ENCODE measurements at places on chromosomes 13 and 19. TPM values are rescaled to one million over a fixed set of nuclear protein-coding genes. Genes with fewer than 3 reads are reported as not detected.

GRCh38 chr13:37640499-37640898, 41.9 kb upstream of the POSTN start:
- DNase-seq, result no peak

DNA sequence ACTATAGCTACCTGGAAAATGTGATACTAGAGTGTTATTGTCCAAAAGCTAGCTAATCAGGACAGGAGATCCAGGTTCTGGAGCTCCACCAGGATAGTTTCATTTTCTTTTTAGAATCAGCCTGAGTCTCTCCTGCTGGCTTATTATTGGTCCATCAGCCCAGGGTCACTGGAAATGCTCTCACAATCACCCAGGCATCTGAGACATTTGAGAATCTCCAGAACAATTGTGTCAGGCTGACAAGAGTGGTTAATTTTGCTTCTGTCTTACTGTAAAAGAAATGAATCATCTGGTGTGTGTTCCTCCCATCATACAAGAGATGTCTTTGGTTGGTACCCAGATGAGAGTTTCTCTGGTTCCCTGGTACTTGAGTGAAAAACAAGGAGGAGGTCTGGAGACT, 43.6 kb upstream of the ZNF681 start:
- no peak for DNase-seq

DNA sequence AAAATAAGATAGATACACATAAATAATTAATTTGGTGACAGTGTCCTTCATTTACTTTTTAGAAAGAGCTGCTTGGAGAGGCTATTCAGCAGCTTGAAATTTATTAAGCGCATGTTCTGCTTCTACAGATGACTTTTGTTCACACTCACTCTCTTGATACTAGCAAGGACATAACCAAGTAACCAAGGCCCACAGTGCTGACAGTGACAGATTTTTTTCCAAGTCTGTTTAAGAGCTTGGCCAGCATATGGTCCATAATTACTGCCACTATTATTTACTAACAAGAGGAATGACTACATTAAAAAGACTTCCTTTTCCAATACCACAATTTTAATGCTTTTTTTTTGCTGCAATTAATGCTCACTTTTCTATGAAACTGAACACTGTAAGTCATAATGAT, 673.7 kb upstream of the MIR17HG start:
- DNase-seq, result no peak

Gene IGFL3
- total RNA-seq, result not detected

Gene GIPC3
- total RNA-seq, result 0.23 TPM

Data from activated T-cell treated with anti-CD3 and anti-CD28 coated beads, Interleukin-2, amount 50 U/mL, for 4 hours (primary cell).